ENCODE measurements at places on chromosomes 2 and 18.

DNA sequence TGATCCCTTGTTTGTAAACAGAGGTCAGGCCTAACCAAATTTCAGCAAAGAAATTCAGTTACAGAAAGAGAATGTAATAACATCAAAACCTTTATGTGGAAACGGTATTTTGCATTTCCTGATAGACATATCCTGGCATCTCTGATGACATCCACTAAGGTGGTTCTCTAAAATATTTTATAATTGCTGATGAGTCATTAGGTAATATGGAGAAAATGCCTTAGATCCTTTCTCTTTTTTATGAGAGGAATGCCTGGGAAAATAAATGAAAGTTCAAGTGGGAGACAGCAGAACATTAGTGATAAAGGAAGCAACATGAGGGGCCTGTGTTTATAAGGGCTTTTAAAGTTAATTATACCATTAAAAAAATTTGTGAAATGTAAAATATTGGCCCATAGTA, 72.6 kb downstream of the PLCL1 start:
- DNase-seq: no peak

- no peak for DNase-seq
Measured at GRCh38 chr2:128036748-128037607, 9.1 kb upstream of the SAP130 start.

DNA sequence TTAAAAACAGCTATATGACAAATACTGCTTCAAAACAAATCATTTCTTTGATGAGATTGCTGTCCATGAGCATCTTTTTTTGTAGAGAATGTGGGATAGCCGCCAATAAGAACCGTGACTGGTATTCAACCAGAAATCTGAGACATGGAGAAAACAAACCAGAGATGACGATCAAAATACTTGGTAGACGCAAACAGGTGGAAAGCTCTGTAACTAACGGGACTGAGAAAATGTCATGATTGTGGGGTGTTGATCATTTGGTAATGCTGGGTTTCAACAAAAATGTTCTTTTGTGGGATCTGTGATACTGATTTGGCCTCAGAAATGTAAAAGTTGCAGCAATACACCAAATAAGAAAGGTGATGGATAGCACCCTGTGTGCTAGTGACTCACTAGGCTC, 364.8 kb downstream of the NYAP2 start:
- no peak for DNase-seq

DNA sequence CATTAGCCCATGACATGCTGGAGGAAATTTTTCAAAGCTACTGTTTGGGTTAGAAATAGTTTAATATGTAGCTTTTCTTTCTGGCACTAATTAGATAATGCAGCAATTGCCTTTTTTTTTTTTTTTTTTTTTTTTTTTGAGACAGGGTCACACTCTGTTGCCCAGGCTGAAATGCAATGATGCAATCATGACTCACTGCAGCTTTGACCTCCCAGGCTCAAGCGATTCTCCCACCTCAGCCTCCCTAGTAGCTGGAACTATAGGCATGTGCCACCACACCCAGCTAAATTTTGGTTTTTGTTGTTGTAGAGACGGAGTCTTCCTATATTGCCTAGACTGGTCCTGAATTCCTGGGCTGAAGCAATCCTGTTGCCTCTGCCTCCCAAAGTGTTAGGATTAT, 136.2 kb downstream of the SP100 start:
- no peak for DNase-seq

DNA sequence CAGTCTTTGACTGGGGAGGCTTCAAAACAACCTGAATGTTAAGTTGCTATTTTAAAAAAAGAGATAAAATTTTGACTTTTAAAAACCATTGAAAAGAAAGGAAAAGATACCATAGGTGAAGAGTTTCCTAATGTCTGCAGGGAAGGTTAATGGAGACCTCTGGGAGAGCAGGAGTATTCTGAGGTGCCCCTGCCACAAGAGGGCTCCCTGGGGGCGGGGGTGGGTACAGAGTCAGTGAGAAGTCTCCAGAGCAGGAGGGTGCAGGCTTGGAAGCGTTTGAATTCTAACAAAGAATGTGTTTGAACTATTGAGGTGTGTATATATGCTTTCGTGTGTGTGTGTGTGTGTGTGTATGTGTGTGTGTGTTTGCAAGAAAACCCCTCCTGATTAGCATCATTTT, 46.7 kb upstream of the ST6GAL2 start:
- no peak for DNase-seq

GRCh38 chr18:3346487-3346886, 84.6 kb downstream of the MYL12B start:
- no peak for DNase-seq

DNA sequence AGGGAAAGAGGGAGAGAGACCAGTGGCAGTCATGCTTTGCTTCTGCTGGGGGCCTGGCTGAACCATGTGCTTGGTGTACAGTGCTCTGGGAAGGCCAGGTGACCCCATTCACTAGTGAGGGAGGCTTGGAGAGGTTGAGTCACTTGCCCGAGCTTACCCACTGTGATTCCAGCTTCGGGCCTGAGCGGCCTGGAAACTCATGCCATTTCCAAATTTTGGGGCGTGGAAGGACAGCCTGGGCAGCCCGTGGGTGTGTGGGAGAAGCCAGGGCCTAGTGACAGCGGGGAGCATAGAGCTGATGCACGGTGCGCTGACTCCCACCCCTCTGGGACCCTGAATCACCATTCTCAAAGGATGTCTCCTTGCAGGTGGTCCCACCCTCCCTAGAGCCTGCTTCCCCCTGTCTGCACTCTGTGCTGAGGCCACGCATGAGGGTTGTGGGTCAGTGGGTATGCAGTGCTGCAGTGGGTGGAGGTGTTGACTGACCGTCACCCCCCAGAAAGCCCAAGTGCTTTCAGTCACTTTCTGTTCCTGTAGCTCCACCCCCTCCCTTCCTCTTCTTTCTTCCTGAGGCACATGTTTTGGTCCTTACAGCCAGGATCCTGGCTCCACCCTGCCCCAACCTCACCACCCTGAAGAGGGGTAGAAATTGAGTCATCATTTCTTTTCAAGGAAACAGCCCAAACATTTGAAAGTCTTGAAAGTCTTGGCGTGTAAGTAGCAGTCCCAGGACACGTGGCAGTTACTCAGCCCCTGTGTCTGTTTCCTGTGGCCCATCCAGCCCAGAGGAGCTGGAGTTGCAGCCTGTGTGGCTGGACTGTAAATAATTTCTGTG, 69.3 kb upstream of the MCFD2 start:
- no peak for DNase-seq

DNA sequence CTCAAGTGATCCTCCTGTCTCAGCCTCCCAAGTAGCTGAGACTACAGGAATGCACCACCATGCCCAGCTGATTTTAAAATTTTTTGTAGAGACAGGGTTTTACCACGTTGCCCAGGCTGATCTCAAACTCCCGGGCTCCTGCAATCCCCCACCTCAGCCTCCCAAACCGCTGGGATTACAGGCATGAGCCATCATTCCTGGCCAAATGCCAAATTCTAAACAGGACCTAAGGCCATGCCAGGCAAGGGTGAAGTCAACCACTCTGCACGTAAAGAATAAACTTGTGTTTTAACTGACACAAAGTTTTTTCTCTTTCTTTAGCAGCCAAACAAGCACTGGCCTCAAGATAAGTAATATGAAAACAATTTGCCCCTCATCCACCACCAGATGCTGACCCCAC, 37.4 kb upstream of the SATB2 start:
- DNase-seq: no peak

GRCh38 chr2:74021407-74021755, 36.7 kb downstream of the TET3 start:
- no peak for DNase-seq

DNA sequence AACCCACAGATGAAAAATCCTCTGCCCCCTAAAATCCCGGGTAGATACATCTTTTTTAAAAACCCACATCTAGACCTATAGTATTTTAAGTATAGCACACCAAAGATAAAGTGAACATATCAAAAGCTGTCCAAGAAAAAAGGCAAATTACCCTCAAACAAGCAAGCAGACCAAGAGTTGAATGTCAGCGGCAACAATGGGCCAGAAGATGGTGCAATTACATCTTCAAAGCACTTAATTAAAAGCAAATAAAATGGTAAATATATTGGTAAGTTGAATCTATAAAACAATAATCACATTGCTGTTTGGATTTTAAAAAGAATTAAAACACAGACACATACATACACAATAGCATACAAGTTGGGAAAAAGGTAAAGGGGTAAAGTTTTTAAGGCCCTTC, 98.5 kb downstream of the MYOM1 start:
- DNase-seq: no peak

- no peak for DNase-seq
Measured at GRCh38 chr2:239936838-239937581, 88.1 kb downstream of the NDUFA10 start.

GRCh38 chr2:224997802-224998201, 44.5 kb downstream of the DOCK10 start:
- DNase-seq: no peak

GRCh38 chr2:46377101-46377581, 79.9 kb downstream of the EPAS1 start:
- DNase-seq: no peak

DNA sequence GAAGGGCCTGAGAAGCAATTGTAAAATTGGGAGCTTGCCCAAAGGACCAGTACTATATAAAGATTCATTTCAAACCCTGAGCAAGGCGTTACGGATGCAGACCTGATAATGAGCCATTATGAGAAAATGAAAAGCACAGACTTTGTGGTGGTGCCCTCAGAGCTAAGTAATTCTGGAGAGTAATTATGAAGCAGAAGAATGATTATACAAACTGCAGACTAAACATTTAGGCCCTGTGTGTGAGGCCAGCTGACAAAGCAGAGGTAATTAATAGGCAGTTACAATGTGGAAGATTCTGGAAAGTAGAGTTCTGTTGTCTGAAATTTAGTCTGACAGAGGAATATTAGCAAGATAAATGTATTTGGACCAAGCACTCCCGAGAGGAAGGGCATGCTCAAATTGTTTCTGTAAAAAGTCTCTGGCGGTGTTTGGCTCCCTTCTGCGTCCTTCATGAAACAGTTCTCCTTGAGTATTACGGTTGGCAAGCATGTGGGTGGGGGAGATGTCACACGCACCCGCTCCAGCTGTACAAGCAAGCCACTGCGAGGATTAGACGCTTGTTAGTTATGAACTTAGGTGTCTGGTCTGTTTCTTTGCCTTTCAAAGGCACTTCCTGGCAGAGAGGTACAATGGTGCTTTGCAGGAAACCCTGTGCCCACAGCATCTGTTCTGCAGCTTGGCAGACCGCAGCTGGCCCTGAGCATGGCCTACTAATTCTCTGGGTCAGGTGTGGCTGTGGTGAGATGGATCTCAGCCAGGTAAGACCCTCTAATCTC, 45.5 kb downstream of the CDC42EP3 start:
- DNase-seq: no peak

DNA sequence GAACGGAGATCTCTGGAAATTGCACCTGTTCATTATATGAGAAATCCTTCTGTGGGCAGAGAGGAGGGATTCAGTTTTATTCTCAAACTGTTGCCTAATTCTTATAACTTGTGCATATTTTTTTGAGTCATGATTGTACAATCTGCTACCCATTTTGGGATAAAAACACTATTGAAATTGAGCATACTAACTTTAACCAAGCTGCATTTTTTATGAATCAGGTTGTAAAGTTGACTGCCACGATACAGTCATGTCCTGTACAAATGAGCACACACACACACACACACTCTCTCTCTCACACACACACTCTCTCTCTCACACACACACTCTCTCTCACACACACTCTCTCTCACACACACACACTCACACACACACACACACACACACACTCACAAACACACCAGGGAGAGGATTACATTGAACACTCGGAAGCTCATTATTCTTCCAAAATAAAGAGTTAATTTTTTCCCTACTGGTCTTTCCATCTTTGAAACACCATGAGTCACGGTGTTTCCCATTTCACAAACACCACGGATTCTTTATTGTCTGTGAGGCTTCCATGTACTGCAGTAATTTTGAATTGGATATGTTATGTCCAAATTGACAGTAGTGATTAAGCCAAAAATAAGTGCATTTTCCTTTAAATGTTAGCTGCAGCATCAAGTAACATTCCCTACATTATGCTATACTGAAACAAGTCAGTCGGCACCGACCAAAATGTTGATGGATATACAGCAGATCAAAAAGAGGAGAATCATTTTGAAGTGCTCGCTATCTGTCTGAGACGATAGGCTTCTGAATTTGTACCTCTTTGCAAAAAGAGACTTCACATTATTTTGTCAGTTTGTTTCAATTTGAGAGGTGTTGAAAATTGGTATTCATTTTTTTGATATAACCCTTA, 216.9 kb downstream of the ARHGAP15 start:
- no peak for DNase-seq

- no peak for DNase-seq
Measured at GRCh38 chr2:1713142-1713838, 31.0 kb downstream of the PXDN start.

GRCh38 chr18:27564066-27564465, 379.0 kb upstream of the CHST9 start:
- DNase-seq: no peak

GRCh38 chr18:57428221-57429150, 6.7 kb upstream of the ONECUT2 start:
- DNase-seq: peak; percentile 45

GRCh38 chr2:105754994-105755393, 10.3 kb downstream of the NCK2 start:
- DNase-seq: no peak

- peak; percentile 52 for DNase-seq
Measured at GRCh38 chr2:75200140-75201096, 1.1 kb upstream of the TACR1 start.

- no peak for DNase-seq
Measured at GRCh38 chr2:239774142-239774462, 251.0 kb downstream of the NDUFA10 start.

- DNase-seq: peak; percentile 2
Measured at GRCh38 chr2:88880441-88880953, 189.0 kb downstream of the RPIA start.

- no peak for DNase-seq
Measured at GRCh38 chr2:184681642-184682321, 83.5 kb downstream of the ZNF804A start.

- no peak for DNase-seq
Measured at GRCh38 chr2:44807201-44808025, 134.1 kb upstream of the SIX3 start.

All from nephron progenitor cell (in vitro differentiated cells).